Right lobe of liver (tissue), 6 donors: ENCODE measurements at places on chromosomes 12 and 14. TPM values are rescaled to one million over a fixed set of nuclear protein-coding genes. Genes with fewer than 3 reads are reported as not detected.
A peak's percentile ranks its signal among the peaks of the same experiment; 100 is the strongest.

DNA sequence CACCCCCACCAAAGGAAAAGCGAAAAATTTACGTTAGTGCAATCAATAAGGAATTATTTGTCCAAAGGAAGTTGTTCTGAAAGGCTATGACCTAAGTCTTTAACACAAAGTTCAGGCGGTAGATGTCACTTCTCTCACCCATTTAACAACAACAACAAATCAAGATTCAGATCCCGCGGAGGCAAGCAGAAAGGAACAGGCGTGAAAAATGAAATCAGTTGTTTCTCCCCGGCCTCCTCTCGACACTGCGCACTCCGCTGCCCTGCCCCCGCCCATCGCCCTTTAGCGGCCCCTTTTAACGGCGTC lies 1.4 kb downstream of the DENND5B start:
- H3K27me3 ChIP-seq = no peaks in the 10 kb centered on the region
- peak overlapping the region; percentile 95 for H3K27ac ChIP-seq
- no peak for DNase-seq
- peak overlapping the region; percentile 87 for H3K4me3 ChIP-seq
- no peaks in the 10 kb centered on the region for H3K4me1 ChIP-seq
- H3K36me3 ChIP-seq = no peaks in the 10 kb centered on the region

GRCh38 chr12:108340037-108340436 lies 926 bp upstream of the CMKLR1 start:
- H3K36me3 ChIP-seq = no peaks in the 10 kb centered on the region
- no peak overlapping the region for H3K27ac ChIP-seq
- no peaks in the 10 kb centered on the region for H3K4me1 ChIP-seq
- no peaks in the 10 kb centered on the region for H3K27me3 ChIP-seq
- no peak overlapping the region for H3K4me3 ChIP-seq

DNA sequence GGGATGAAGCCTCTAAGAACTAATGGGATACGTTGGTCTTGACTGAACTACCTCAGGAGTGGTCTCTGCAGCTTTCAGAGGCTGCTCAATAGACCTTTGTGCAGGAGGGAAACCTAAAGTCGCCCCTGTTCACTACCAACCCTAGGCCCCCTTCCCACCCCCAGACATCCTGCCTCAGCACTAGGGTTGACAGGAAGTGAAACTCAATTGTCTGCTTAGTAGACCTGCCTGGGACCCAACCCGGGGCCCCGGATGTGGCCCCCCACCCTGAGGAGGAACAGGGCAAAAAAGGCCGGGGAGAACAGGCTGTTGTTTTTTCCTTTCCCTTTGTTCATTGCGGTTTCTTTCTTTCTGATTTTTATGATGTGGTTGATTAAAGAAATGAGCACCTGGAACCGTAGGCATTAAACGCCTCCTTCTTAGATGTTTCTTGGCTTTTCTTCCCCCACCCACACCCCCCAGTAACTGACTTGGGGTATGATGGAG lies 1.6 kb upstream of the DGKA start:
- no peaks in the 10 kb centered on the region for H3K36me3 ChIP-seq
- H3K4me1 ChIP-seq = no peaks in the 10 kb centered on the region
- no peaks in the 10 kb centered on the region for H3K27me3 ChIP-seq
- H3K4me3 ChIP-seq = no peak overlapping the region

GRCh38 chr12:59041241-59042121 lies 121.2 kb upstream of the LRIG3 start:
- DNase-seq = no peak
- H3K36me3 ChIP-seq = no peaks in the 10 kb centered on the region
- H3K4me3 ChIP-seq = no peak overlapping the region
- H3K27me3 ChIP-seq = no peaks in the 10 kb centered on the region
- no peaks in the 10 kb centered on the region for H3K4me1 ChIP-seq

DNA sequence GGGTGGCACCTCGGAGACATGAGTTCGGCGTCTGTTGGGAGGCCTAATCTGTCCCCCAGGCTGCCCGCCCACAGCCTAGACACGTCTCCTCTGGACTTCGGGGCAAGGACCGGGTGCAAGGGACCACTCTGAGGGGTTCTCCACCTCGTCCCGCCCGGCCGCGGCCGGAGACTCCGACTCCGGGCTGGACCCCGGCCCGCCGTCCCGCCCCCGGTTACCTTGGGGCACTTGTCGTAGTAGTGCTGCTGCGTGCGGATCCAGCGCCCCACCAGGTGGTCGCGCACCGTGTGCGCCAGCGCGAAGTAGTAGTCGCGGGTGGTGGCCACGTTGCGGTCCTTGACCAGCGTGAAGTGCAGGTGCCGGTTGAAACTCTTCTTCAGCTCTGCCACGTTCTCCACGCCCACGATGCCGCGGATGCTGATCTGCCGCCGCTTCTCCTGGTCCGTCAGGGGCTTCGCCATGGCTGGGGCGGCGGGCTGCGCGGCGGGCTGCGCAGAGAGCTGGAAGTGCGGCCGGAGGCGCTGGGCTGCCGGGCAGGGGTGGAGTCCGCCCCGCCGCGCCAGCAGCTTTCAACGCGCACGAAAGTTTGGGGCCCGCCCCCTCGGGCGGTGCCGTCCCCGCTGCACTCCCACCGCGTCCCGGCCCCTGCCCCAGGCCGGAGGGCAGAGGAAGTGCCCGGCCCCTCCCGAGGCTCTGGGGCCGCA lies at the start of gene PYGL:
Gene PYGL (minus strand): TSS at position 541 of the 704 bp plus-strand sequence. CDS start 80 bp downstream, at position 461.
- no peaks in the 10 kb centered on the region for H3K36me3 ChIP-seq
- H3K27ac ChIP-seq = peak within 1 kb of the TSS; percentile 87
- no peaks in the 10 kb centered on the region for H3K4me1 ChIP-seq
- peak within 1 kb of the TSS; percentile 69 for H3K4me3 ChIP-seq
- H3K27me3 ChIP-seq = no peaks in the 10 kb centered on the region
- peak; percentile 92 for DNase-seq

- no peaks in the 10 kb centered on the region for H3K27me3 ChIP-seq
- H3K27ac ChIP-seq = no peak overlapping the region
- no peak overlapping the region for H3K4me3 ChIP-seq
- no peaks in the 10 kb centered on the region for H3K4me1 ChIP-seq
Measured at GRCh38 chr12:74801625-74802024, 264.0 kb downstream of the ATXN7L3B start.

MFAP5 gene
- not detected for total RNA-seq

CD163L1 gene
- total RNA-seq = 4.8 TPM
